ENCODE measurements at places on chromosomes 3 and 15. TPM values are rescaled to one million over a fixed set of nuclear protein-coding genes. Genes with fewer than 3 reads are reported as not detected.

DNA sequence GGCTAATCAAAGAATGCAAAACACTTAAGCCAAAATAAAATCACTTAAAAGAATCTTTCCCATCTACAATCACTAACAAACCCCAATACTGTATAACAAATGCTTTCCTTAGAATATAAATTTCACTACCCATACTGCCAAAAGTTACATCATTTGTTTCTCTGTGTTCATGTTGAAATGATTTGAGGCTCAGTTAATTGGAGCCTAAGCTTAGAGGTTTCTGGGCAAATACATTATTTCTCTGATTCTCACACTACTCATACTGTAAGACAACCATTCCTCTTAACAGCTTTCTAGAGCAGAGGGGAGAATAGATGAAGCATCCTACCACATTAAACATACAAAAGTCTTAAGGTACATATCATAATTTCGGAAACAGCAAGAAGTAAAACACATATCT lies 2.1 kb downstream of the RIOX2 start:
- DNase-seq, result peak; percentile 22

DNA sequence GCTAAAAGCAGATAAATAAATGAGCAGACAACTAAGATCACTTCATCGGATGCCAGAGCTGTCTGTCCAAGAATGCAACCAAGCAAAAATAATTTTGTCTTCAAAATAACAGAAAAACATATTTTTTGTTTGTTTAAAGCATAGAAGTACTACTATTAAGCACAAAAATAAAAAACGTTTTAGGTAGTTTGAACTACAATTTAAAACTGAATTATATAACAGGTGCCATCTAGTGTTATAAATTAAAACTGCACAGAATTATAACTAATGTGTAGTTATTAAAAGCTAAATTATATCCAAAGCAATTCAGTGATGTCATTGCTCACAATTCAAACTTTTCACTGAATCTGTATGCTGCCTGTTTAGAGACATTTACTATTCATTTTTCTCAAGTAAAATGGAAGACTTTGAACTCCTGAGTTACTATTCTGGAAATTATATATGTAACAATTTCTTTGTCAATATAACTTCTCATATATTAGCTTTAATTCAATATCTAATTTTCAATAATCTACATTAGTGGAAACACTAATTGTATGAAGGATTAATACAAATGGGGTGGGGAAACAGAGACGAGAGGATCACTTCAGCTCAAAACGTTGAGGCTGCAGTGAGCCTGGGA lies 29.5 kb downstream of the LINS1 start:
- peak; percentile 52 for DNase-seq

GRCh38 chr3:16189201-16189600 lies 14.7 kb downstream of the GALNT15 start:
- no peak for DNase-seq

DNA sequence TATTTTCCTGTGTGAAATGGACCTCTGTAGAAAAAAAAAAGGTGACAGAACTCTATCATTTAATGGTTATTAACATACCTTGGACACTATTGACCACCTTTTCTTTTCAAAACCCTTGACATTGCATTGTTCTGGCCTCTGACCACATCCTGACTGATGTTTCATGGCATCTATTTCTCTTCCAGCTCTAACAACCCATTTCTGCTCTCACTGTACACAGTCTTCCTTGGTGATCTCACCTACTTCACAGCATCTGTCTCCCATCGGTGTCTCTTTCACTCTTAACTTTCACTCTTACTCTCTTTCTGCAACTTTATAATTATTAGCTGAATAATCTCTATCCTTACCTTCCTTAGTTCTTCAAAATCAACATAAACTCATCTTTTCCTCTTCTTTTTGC lies 217.4 kb upstream of the CD96 start:
- no peak for DNase-seq

DNA sequence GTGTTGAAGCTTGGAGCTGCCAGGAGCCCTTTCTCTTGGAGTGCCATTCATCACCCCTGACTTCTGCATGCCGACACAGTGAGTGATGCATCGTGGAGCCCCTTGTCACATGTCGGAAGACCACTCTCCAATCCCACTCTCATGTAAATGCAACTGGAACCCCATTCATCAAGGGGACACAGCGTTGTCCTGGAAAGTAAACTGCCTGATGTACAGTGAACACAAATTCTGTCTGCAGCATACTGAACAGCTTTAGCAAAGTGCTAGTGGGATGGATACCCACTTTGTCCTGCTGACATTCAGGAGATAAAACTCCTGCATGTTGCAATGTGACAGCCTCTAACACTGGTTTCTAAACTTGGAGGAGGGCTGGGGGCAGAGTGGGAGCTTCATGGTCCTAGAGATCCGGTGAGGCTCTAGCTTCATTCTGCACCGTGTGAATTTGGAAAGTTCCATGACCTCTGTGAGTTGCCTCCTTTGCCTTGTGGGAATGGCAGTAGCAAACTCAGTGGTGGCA lies 194.8 kb downstream of the CLSTN2 start:
- DNase-seq, result no peak

- DNase-seq, result no peak
These were observed 34.3 kb upstream of the RAD51 start for GRCh38 chr15:40660686-40661085.

- DNase-seq, result no peak
These were observed 103.0 kb upstream of the TGFBR2 start for GRCh38 chr3:30503446-30503845.

DNA sequence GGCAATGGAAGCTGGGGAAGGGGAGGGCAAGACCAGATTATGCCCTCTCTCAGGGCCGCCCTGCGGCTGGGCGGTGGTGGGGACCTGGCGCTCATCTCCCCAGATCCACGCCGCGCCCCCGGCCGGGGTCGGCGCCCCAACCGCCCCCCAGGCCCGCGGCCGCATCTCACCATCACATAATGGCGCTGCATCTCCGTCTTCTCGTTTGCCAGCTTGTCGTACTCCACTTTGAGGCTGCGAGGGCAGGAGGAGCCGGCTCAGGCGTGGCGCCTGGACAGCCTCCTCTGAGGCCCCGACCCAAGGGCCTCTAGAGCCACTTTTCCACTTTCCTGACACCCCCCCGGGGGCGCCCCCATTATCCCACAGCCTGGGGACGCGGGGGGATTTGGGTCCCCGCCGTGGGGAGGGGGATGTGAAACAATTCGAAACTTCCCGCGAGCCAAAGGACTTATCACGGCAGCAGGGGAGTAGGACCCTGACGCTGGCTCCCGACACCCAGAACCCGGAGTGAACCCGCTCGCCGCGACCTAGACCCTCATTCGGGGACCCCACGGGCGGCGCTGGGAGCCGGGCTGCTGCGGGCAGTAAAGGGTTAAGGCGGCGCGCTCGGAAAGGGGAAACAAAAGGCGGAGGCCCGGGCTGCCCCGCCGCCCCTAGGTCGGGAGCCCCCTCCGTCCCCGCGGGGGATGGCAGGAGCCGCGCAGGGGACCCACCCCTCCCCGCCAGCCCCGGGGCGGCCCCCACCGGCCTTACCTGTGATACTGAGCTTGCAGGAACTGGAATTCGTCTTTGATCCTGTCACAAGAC lies 2.1 kb downstream of the TLE3 start:
- DNase-seq, result no peak

DNA sequence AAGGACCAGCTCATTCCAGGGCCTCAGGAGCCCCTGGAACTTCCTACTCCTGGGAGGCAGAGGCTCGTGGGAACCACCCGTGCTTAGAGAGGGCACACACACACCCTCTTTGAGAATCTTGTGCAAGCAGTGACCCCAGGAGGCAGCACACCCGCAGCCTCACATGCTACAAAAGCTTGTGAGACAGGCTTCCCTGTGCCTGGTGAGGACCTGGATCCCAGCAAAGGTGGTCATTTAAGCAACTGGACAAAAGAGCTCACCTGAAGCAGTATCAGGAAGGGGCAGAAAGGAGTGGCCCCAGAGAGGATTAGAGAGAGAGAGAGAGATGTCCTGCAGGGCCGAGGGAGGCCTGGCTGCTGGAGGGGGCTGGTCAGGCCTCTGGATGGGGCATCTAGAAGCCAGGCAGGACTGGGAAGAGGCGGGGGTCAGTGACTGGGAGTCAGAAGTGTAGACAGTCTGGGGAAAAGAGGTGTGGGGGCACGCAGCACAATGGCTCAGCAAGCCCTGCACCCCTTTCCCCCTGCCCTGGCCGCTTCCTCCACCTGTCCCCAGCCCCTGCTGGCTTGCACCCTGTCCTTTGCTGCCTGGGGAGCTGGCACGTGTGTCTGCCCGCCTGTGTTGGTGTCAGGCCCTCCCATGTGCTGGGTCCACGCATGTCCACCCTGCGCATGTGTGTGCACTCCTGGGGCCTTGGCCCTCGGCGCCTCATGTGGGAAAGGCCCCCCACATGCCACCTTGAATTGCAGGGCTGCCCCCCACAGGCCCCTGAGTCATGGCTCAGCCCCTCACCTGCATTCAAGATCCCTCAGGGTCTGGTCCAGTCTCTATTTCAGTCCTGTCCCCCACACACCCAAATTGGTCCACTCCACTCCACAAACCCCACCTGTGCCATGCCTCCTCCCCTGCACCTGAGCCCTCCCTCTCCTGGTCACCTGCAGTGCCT lies 36.9 kb downstream of the TSPAN3 start:
- DNase-seq, result no peak

- DNase-seq, result no peak
These were observed 210.3 kb upstream of the ONECUT1 start for GRCh38 chr15:53000409-53000808.

DNA sequence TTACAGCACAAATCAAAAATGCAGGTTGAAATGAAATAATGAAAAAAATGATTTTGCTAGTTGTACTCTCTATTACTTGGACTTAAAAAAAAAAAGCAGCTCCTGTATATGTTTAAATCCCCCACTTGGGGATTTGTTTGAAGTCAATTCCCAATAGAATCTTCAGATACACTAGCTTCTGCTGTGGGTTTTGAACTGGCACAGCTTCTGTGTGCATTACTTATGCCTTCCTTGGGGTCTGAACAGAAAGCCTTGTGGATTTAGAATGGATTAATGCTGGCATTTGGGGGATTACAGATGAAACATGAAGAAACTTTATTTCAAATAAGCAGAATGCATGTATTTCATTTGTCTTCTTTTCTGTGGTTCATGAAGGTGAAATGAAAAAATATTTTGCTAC lies 513.2 kb upstream of the TBL1XR1 start:
- no peak for DNase-seq

DNA sequence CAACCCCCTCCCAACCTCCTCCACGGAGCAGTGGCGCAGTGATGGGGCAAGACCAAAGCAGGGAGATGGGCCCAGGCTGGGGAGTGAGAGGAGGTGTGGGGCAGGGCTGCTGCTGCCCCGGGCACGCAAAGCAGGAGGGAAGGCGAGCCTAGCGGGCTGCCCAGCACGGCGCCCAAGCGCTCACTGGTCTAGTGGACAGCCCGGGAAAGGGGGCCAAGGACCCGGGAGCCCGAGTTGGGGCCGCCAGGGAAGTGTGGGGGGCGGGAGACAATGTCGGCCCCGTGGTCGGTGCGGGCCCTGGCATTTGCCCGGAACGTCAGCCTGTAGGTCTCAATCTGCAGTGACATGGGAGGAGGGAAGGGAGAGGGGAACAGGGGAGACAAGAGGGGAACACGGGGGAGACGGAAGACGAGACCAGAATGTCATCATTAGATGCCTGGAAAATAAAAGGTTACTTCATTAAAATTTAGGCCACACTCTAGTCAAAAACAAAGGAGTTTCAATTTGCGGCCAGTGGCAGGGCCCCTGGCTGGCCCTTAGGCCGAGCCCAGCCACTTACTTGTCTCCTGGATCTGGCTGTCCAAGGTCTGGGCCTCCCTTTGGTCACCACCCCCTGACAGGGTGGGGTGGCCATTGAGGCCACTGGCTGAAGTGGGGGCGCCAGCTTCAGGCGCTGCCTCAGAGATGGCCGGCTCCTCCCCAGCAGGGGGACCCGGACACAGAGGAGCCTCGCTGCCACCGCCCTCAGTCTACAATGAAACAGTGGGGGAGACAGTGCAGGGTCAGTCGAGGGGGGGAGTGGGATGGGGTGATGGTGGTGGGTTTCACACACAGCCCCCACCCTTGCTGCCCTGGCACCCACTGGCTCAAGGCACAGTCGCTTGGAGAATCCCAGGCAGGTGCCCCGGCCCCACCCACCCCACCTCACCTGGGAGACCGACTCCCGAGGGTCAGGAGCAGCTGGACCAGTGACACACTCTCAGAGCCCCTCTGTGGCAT lies 50.0 kb downstream of the DHX30 start:
- no peak for DNase-seq

GRCh38 chr15:29670998-29671981 lies 151.0 kb downstream of the TJP1 start:
- DNase-seq, result peak; percentile 87

- no peak for DNase-seq
These were observed 16.5 kb downstream of the AADACL2 start for GRCh38 chr3:151750181-151750580.

DNA sequence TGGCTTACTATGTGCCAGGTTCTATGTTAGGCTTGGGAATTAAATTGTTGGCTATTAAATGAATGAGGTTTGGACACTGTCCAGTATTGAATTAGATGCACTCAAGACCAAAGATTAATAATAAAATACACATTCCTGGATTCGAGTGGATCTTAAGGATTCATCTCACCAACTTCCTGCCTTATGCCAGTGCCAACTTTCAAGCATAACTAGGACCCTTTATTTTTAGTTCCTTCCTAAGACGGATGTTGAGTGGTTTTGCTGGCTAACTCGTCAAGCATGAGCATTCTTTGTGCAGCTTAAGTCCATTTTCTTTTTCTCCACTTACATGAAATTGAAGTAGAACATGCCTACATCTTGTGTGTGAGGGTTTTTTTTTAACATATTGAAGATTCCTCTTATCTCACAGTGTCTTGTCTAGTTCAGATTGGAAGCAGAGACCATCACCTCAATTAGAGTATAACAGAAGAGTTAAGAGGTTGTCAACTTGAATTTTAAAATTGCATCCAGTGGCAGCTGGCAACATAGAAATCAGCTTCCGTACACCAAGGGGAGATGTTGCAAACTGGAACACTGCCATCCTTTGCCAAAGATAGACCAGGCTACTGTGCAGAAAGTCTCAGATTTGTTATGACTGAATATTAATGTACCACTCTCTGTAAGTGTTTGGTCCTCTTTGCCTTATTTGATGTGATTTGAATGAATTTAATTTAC lies 106.3 kb upstream of the BFSP2 start:
- DNase-seq, result no peak

GRCh38 chr3:157284688-157285087 lies 124.7 kb upstream of the CCNL1 start:
- no peak for DNase-seq

GASK1A gene
- 0.63 TPM for total RNA-seq

MINAR1 gene
- total RNA-seq, result 0.98 TPM

GOLGA6A gene
- not detected for total RNA-seq

ALS2CL gene
- 0.16 TPM for total RNA-seq

AMT gene
- total RNA-seq, result 3.3 TPM

MESD gene
- total RNA-seq, result 18.9 TPM

PDE12 gene
- 10.4 TPM for total RNA-seq

FETUB gene
- total RNA-seq, result not detected
